ENCODE measurements at places on chromosomes 1 and 21. TPM values are rescaled to one million over a fixed set of nuclear protein-coding genes. Genes with fewer than 3 reads are reported as not detected.

The FAM72D gene
- 0.22 TPM for total RNA-seq

The GBP6 gene
- total RNA-seq: not detected

The DRAXIN gene
- total RNA-seq: not detected

The LRRIQ3 gene
- not detected for total RNA-seq

The TMOD4 gene
- total RNA-seq: not detected

The RNF19B gene
- total RNA-seq: 35.9 TPM

Measured in placental pericyte (primary cell).